Stimulated activated CD4-positive, alpha-beta T cell treated with anti-CD3 and anti-CD28 coated beads, Interleukin-1b, Interleukin-23, amount 100 ng/mL, for 24 hours (primary cell): ENCODE measurements at places on chromosomes 13 and 19.

DNA sequence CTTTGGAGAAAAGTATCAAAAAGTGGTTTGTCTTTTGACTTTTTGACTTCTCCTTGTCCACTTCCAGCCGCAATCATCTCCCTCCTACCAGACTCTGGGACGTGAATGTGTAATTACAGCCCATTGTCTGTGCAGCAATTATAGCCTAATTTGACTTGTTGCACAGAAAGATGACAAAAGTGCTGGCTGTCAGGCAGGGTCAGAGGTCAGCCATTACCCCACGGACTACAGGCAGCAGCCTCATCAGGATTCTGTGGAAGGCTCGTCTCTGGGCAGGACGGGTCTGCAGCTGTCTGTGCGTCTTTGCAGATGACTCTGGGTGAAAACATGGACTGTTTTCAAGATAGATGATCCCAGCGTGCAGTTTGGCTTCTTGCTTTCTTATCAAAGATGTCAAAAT is 102.2 kb upstream of the EDNRB start:
- no peak for DNase-seq

GRCh38 chr19:51546107-51546649 is 14.7 kb upstream of the SIGLEC6 start:
- DNase-seq = no peak

GRCh38 chr13:93345770-93346169 is 119.2 kb downstream of the GPC6 start:
- DNase-seq = no peak

GRCh38 chr13:102250448-102250847 is 151.4 kb downstream of the FGF14 start:
- DNase-seq = no peak

- DNase-seq = no peak
Observed at GRCh38 chr19:16293118-16294091, 31.2 kb upstream of the KLF2 start.
